DMS79 treated with DMSO at 0.1 percent for 48 hours (cell line): ENCODE measurements at places on chromosomes 13 and 19.

GRCh38 chr19:10104665-10105508, 1.3 kb upstream of the PPAN start:
- DNase-seq: no peak

DNA sequence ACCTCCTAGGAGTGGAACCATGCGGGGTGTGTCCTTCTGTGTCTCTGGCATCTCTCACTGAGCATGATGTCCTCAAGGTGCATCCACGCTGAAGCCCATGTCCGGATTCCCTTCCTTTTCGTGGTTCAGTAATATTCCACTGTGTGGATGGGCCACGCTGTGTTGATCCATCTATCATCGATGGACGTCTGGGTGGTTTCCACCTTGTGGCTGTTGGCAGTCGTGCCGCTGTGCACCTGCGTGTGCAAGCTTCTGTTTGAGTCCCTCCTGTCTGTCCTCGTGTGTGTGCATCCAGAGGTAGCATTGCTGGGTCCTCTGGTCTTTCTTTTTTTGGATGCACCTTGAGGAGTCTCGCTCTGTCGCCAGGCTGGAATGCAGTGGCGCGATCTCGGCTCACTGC, 11.2 kb upstream of the GNA15 start:
- DNase-seq: no peak

DNA sequence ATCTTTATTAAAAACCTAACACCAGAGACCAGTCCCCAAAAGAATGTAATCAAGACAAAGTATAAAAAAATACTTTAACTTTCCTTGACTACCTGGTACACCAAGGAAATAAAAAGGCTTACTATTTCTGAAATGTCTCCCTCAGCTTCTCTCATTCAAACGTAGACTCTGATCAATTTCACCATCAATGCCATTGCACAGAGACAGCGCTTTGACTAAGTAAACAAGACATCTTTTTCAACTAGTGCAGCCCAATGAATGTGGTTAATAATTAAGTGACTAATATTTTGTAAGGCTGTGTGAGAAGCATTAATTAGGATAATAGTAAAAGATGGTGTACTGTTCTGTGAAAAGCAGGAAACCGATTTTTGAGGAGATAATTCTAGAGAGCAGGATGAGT, 7.3 kb upstream of the RAP2A start:
- DNase-seq: no peak

GRCh38 chr13:78326633-78327032, 276.7 kb downstream of the POU4F1 start:
- no peak for DNase-seq

- DNase-seq: no peak
Observed at GRCh38 chr19:42168206-42168605, 36.0 kb upstream of the POU2F2 start.

DNA sequence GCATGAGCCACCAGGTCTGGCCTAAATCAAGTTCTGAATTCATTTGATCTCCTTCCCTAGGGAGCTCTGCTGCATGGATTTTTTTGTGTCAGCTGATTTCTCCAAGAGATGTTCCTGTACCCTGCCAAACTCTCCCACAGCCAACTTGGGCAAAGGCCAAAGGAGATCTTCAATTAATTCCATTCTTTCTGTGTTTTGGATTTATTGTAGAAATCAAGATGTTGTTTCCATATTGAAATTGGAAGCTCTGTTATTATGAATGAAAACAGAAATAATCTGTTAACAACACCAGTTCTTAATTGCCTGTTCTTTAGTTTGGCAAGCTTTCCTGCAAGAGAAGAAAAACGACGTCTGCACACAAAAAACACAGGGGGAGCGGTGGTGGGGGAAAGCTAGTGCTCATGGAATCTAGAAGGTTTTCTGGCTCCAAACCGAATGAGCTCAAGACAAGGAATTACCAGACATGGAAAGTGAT, 86.5 kb upstream of the ABCC4 start:
- no peak for DNase-seq

- DNase-seq: no peak
Observed at GRCh38 chr13:113157929-113158747, at the start of gene PROZ. PROZ (plus strand) TSS chr13:113158648; CDS start chr13:113158661, 13 bp downstream.

GRCh38 chr13:32977321-32977720, 38.9 kb upstream of the KL start:
- no peak for DNase-seq

- no peak for DNase-seq
Observed at GRCh38 chr13:113775451-113776145, 16.6 kb downstream of the TMEM255B start.

GRCh38 chr13:22812793-22813192, 368.0 kb upstream of the SGCG start:
- DNase-seq: peak; percentile 23
